Cerebellar nuclear complex (tissue), 1 donor: ENCODE measurements at places on chromosomes 16 and 17.

GRCh38 chr17:66614469-66614868 lies 220.4 kb upstream of the CACNG5 start:
- no peak for DNase-seq

DNA sequence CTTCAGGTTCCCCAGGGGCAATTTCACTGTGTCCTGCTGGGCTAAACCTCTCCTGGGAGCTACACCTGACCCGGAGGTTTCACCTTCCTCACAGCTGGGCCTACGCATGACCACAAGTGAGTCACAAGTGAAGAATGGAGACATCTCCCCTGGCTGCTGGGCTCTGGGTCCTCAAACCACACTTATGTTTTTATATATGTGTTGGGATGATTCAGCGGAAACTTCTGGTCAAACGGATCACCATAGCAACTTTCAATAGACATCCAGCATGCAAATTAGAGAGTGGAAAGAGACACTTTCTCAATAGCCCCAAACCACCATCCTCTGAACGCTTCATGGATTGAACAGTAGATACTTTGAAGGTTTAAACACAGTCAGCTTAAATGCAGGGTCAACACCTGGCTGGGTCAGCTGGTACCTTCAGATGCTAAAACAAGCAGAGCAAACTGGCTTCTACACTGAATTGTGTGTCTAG lies 28.0 kb upstream of the MAF start:
- DNase-seq: no peak

DNA sequence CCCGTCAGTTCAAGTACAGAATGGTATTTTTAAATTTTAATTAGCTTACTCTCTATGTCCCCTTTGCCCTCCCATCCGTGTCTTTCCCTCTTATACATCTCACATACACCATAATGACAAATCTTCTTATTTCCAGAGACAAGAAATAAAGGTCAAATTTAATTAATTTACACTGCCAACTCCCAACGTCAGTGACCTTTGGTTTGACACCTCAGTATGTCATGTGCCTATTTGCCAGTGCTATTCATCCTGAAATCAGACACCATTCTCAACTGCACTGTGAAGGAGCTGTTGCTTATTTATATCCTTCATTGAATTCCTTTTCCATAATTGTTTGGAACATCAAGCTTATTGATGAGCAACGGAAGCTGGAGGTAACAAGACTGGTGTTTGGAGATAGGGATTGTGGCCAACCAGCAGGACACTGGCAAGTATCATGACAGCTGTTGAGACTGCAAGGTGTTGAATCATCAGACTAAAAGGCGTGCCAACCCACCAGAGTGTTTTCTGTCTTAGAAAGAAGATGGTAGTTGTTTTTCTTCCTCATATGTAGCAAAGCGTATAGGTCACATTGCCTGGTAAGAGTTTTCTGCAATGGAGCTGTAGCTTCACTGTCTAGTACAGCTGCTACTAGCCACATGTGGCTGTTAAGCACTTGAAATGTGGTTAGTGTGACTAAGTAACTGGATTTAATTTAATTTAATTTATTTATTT lies 12.5 kb downstream of the CALCOCO2 start:
- no peak for DNase-seq

DNA sequence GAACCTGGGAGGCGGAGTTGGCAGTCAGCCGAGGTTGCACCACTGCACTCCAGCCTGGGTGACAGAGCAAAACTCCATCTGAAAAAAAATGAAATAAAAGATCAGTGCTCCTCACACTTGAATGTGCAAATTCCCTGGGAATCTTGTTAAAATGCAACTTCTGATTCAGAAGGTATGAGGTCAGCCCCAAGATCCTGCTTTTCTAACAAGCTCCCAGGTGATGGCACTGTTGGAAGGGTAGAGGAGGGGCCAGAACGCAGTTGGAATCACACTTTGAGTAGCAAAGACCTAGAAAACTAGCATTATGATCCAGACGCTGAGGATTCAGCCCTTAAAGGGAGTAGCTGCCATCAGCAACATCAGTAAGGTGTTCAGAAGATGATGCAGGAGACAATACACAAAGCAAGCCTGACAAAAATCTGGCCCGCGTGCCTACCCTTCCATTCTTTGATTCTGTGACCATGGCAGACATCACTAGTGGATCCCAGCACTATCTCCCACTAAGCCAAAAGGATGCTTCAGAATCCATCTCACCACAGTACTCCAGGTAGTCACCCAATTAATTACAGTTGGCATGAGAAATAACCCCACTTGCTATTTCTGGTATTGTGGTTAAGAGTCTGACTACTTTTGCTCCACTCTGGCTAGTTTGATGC lies 33.1 kb upstream of the MEIOC start:
- no peak for DNase-seq

DNA sequence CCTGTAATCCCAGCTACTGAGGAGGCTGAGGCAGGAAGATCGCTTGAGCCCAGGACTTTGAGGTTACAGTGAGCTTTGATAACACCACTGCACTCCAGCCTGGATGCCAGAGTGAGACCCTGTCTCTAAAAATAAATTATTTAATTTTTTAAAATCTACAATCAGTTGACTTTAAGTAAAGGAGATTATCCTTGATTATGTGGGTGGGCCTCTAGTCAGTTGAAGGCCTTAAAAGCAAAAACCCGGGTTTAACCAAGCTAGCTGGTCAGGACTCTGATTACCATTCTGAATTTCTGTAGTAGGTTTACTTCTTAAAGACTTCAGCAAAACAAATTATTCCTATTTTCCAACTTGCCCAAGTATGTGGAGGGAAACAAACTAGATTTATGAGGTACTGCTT lies 4.4 kb downstream of the RNF157 start:
- DNase-seq: no peak

- no peak for DNase-seq
Measured at GRCh38 chr16:18969855-18970240, 13.9 kb upstream of the TMC7 start.

DNA sequence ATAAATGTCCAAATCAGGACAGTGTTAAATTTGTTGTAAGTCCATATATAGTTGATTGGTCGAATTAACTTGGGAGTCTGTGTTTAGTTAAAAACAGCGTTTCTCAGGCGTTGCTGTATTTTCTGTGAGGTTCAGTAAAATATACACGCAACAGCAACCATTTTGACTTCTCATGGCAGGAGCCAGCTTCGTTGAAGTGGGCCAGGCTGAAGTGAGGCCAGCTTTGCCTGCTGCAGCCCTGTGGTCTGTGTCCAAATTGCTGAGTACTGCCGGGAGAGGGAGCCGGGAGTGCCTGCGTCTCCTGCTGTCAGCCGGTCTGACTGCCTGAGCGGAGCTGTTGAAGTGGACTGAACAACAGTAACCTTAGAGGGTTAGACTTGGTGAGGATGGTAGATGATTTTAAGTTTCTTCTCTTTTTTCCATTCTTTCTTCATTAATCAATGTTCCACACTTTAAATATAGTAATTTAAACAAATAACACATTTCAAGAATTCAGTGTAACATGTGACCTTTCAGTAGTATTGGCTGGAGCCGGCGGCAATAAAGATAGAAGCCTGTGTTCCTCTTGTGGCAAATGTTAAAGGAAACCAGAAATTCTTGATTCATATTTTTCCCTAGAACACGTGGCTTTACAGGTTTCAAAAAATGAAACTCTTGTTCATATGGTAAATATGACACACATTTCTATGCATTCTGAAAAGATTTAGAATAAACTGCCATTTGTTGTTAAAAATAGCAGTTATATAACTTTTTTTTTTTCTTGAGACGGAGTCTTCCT lies 37.0 kb upstream of the ZNF750 start:
- peak; percentile 87 for DNase-seq

- DNase-seq: no peak
Measured at GRCh38 chr17:15456972-15457722, 10.3 kb downstream of the CDRT4 start.

DNA sequence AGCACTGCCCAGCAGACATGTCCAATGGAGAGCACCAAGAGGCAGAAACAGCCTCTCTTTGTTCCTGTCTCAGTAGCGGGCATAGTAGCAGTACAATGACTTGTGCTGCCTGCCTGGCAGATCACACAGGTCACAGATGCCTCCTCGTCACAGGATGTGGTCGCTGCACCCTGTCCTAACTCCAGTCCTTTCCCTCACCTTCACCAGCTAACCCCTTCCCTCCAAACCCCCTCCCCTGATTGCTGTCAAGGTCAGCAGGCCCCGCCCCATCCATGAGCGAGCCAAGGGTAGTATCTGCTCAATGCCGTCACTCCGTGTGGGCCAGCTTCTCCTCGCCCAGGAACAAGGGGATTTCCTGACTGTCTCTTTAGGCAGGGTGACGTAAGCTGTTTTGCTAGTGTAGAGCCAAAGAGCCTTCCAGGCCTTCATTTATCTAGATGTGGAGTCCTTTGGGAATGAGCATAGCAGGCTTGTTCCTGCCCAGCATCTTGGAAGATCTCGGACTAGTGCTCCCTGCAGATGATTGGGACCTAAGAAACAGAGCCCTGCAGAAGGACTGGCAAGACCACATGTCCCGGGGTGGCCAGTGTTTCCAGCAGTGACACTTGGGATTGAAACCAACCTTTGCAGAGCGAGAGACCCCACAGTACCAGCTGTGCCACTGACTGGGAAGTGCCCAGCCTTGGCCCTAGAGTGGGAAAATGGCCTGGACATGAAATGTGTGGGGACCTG lies 75.9 kb upstream of the TNRC6C start:
- no peak for DNase-seq

GRCh38 chr17:41682631-41683030 lies 6.1 kb upstream of the EIF1 start:
- DNase-seq: no peak

- no peak for DNase-seq
Measured at GRCh38 chr16:9256196-9256595, 164.8 kb downstream of the HAPSTR1 start.

DNA sequence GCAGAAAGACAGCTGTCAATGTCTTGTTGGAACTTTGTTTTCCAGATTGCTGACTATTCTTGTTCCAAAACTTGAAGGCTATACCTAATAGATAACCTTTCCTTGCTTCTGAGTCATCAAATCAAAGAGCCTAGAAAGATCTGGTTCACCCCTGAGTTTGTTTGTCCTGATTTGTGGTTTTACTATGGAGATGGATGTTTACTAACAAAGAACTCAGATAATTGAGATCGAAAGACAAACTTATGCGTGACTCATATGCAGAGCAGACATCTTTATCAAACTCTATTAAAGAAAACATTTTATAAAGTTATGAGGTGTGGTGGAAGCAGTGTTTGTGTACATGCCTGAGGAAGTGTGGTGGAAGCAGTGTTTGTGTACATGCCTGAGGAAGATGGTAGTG lies 311.1 kb upstream of the TBX2 start:
- DNase-seq: no peak

DNA sequence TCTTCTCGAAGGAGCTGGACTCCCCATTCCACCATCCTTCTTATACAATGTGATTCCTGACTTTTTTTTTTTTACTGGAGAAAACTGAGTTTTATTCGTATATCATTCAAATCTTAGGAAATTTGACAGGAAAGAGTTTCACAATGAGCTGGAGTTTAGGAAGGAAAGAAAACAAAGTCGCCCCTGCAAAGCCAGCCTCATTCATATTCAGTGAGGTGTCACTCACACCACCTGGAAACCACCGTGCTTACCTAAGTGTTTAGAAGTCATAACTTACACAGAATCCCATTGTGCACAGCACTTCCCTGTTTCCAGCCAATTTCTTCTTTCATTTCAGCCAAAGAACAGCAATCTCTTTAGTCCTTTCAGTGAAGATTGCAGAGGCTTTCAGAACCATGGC lies 90.3 kb upstream of the CHMP6 start:
- DNase-seq: no peak

DNA sequence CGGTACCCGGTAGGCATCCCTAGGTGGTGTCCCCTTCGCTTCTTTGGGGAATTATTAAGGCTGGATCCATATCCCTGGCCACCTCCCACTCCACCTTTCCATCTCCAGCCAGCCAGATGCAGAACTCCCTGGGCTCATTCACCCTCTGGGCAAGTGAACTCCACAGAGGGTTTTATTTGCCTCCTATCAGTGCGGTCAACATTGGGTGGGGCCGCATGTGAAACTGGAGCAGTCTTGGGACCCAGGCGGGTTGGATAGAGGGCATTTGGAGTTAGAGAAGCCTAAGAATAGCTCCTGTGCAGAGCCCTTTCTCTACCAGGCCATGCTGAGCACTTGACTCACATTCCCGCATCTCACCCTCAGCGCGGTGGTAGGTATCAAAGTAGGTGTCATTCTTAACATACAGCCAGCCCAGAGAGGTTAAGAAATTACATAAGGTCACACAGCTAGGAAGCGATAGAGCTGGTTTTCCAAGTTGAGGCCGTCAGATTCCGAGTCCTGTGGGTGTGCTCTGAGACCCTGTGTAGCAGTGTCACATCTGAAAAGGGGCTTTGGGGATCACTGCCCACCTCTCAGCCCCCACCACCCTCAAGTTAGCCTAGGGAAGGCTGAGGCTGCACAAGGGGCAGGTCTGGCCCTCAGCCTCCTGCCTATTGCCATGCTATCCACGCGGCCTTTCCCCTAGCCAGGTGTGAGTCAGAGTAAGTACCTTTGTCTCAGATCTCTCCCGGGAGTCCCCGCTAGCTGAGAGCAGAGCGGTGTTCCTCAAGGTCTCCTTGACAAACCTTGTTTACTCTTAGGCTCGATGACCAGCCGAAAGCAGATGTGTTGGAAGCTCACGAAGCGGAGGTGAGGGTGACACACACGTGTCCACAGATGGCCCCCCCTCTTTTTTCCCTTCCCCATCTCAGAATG lies 26.9 kb upstream of the LGALS9 start:
- DNase-seq: no peak

GRCh38 chr17:39598047-39598481 lies 9.7 kb downstream of the NEUROD2 start:
- no peak for DNase-seq

DNA sequence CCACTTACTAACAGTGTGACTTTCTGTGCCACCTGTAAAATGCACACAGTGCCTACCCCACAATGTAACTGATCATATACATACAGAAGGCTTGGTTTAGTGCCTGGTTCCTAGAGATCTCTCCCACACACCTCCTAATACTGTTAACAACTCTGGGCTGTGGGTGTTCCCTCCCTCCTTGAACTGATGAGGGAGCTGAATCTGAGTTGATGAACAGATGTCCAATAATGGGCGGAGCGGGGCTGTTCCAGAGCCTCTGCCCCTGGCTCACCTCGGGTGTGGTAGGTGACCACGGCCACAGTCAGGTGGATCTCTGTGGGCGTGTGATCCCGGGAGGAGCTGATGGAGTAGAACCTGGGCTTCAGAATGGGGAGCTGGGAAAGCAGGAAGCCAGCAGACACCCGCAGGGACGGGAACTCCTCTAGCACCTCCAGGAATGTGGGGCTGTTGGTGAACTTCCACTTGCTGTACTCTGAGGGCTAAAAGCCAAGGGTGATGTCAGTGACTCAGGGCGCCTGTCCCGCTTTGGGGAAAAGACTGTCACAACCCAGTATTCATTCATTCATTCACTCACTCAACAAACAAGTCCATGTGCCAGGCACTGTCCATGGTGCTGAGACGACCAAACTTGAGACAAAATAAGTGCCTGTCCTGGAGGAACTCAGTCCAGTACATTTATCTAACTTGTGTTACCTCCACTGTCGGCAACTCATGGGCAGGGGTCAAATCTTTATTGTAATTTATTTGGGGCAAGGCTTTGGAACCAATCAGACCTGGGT lies 37.6 kb downstream of the NOS2 start:
- no peak for DNase-seq

GRCh38 chr16:11232852-11233726 lies 22.9 kb downstream of the SOCS1 start:
- no peak for DNase-seq
